Activated T-cell treated with anti-CD3 and anti-CD28 coated beads, Interleukin-2, amount 50 U/mL, for 1 hour (primary cell): ENCODE measurements at places on chromosomes 11 and 22.

DNA sequence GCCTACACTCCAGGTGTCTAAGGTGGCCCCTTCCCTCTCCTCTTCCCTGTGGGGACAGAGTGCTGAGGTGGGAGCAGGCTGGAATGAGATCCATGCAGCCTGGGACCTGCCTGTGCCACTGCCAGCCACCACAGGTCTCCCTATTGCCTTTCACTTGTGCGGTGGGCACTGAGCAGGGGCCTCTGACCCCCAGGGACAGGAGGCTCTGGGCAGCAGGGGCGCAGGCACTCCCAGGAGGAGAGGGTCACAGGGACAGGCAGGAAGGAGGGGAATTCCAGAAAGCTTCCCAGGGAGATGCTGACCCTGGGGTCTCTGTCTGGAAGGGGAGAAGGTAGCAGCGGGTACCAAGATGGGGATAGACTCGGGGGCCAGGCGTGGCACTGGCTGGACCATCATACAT, 228.5 kb upstream of the B3GAT1 start:
- DNase-seq, result no peak

- DNase-seq, result no peak
These were observed 14.1 kb downstream of the VSIG10L2 start for GRCh38 chr11:125959931-125960330.

- DNase-seq, result no peak
These were observed 3.5 kb downstream of the CRYBB1 start for GRCh38 chr22:26614322-26614721.

DNA sequence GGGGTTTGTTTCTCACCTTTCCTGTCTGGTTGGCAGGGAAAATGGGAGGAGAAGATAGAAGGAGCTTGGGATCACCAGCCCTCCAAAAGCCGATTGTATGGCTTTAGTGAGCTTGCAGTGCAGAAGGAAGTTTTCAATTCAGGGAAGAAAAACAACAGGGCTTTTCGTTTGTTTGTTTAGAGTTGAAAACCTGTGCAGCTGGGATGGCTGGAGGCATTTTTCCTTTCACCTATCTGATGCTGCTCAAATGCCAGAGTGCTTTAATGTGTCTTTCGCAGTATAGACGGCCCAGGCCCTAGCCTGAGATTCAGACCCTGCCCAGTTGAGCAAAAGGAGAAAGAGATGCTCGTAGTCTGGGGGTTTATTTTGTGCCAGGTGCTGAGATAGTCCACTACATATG, 87.9 kb downstream of the INSC start:
- DNase-seq, result no peak

DNA sequence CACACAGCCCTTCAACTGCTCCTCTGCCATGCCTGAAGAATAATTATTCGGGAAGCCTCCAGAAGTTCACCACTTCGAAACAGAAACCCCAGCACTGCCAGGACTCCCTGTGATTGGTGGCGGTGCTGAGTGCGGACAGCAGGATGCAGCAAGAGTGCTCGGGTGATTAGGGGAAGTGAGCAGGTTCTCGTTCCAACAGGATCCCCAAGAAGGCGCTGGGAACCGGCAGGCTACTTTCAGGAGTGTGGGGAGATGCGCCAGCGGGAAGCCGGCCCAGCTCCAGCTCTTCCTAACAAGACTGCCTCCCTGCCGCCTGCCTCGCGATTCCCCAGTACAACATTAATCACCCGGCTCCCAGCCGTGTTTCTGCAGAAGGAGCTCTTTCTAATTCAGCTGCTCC, 630.2 kb downstream of the BRD1 start:
- no peak for DNase-seq

GRCh38 chr22:40270748-40271373, 75.4 kb upstream of the ADSL start:
- DNase-seq, result no peak

GRCh38 chr11:528166-528814, 7.1 kb downstream of the HRAS start:
- DNase-seq, result no peak

GRCh38 chr11:69644962-69645675, 4.2 kb downstream of the CCND1 start:
- no peak for DNase-seq

- no peak for DNase-seq
These were observed 378.7 kb downstream of the NTM start for GRCh38 chr11:131749101-131749500.

GRCh38 chr11:31397239-31397834, 27.7 kb downstream of the DNAJC24 start:
- no peak for DNase-seq

GRCh38 chr22:46902998-46903916, 140.8 kb downstream of the TBC1D22A start:
- DNase-seq, result no peak

GRCh38 chr11:13942971-13943381, 19.5 kb upstream of the SPON1 start:
- DNase-seq, result no peak

GRCh38 chr22:43449205-43449830, 37.5 kb downstream of the MPPED1 start:
- no peak for DNase-seq

DNA sequence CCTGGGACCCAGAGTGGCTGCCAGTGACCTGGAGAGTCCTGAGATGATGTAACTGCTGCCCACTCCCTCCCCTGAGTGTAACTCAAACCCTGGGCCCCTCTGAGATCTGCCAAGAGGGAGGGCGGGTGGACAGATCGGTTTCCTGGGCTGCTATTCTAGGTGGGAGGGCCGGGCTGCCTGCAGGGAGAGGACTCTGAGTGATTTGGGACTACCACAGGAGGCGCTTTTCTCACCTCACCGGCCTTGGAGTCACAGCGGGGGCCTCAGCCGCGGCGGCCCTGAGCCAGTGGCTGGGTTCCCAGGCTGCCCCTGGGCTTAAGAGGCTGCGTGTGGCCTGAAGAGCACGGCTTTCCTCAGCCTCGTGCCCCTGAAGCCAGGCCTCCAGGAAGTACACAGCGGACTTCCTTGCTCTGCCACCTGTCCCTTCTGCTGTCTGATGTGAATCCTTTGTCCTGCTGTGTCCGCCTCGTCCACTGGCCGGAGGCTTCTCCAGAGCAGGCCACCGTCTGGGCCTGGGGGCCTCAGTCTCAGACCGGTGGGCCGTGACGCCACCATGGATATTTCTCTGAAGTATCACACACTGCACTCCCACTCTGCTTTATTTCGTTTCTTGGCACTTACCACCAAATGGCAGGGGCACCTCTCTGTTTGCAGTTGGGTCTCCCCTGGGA, 11.5 kb downstream of the RELT start:
- DNase-seq, result no peak

DNA sequence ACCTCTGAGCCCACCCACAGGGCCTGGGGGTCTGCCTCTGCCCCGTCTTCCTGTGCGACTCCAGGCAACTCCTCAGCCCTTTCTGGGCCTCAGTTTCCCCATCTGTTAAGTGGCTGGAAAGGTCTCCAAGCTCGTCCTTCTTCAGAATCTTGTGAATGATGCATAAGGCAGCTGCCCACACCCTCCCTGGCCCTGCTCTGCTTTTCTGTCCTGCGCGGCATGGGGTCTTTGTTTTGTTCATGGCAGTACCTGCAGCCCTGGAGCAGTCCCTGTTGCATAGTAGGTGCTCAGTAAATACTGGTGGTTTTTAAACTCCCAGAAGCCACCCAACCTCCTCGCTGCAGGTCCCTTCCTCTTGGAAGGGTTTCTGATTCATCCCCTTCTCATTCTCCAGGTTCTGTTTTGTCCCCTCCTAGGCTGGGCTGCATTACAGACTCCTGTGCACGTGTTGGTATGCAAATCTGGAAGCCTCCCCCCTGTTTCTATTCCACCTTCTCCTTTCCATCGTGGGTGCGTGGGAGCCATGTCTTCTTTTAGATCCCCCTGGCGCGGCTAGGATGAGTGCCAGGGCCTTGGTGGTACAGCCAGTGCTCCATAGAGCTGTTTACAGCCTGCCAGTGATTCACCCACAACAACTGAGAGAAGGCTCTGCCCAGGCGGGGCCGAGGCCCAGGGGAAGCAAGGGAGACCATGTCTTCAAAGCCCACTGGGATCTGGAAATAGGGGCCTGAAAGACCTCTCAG, 19.3 kb upstream of the SYT7 start:
- DNase-seq, result no peak

DNA sequence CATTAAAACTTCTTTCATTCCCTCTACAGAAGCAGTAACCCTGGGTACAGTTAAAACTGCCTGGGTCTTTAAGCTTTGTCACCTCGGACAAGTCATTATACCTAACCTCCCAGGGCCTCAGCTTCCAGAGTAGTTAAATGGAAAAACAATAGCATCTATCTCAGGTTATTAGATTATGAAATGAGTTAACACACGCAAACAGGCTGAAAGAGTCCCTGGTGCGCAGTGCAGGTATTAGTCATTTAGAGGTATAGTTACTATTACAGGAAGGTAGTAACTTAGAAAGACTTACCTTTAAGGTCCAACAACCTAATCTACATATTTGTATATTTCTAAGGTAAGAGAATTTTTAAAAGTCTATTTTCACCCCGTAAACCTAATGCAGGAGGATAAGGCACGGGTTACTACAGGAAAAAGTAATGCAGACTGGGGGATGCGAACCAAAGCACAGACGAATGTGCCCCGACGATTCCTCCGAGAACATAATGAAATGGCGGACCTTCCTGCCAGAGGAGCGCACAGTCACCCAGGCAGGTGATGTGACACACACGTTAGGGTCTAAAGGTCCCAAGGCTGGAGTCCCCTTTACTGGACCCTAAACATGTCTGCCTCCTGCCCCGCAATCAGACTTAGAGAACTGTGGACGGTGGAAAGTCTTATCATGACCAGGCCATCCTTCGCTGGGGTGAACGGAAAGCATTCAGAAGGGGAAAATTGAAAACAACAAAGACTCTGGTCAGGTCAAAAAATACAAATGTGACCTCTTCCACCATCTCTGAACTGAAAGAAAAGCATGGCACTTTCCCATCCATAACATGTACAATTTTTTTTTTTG, 1.3 kb downstream of the NAP1L4 start:
- peak; percentile 48 for DNase-seq

DNA sequence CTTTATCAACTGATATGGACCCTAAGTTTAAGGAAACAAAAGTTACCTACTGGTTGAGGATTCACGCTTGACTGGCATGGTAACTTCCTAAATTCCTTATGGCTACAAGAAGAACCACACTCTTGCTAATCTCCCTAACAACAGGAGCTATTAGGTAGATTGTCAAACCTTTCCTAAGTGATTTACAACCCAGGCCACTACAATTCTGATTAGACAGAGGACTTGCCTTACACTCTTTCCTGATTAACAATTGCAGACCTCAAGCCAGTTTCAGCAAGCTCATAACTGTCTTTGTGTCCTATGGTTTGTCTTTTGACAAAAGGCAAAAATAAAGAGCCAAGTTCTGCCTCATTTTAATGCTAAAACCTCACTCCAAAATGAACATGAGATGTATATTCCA, 16.3 kb downstream of the OR52K2 start:
- no peak for DNase-seq

- no peak for DNase-seq
These were observed 29.6 kb upstream of the FIBIN start for GRCh38 chr11:26964339-26964738.
